ENCODE measurements at places on chromosomes 11 and 22.

GRCh38 chr11:121446752-121447156 lies 5.4 kb upstream of the SORL1 start:
- DNase-seq = no peak

GRCh38 chr11:80466570-80466969 lies 1025.7 kb upstream of the TENM4 start:
- DNase-seq = no peak

DNA sequence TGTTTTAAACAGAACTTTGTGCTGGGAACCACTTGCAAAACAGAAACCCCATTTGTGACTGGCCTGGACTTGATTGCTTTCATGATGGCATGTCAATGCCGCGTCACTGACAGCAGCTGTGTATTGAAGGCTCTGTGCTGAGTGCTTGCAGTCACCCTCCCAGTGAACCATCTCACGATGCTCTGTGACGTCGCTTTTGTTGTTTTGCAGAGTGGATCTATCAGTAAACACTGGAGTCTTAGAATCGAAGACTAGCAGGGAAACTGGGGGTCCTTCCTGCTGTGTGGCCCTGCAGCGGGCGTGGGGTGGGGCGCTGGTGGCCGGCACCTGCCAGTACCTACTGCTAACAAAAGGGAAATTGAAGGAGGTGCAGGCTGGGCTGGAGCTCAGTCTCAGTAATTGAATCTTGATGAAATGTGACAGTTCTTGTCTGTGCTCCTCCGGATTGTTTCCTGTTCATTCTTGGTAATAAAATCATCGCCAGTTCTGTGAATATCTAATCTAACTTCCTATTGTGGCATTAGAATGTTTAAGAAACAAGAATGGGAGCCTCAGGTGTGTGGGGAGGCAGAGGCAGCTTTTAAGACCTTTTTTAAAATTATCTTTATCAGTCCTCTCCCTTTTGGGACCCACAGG lies 50.5 kb upstream of the PARVG start:
- no peak for DNase-seq

DNA sequence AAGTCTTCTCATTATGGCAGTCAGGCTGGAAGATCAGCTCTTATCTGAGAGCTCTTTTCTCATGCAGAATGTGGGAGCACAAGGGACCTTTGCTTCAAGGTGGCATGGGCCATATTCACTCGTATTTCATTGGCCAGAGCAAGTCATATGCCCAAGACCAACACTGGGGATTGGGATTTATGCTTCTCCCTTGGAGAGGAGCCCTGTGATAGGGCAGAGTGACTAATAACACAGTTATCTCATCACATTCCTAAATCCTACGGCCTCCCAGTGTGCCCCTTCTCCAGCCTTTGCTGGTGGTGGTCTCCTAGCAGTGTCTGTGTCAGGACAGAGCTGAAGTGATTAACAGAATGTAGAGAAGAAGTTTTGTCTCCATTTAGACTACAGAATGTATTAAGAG lies 48.6 kb downstream of the SYT9 start:
- DNase-seq = no peak

GRCh38 chr22:44191036-44191454 lies 10.3 kb downstream of the PARVG start:
- peak; percentile 17 for DNase-seq

DNA sequence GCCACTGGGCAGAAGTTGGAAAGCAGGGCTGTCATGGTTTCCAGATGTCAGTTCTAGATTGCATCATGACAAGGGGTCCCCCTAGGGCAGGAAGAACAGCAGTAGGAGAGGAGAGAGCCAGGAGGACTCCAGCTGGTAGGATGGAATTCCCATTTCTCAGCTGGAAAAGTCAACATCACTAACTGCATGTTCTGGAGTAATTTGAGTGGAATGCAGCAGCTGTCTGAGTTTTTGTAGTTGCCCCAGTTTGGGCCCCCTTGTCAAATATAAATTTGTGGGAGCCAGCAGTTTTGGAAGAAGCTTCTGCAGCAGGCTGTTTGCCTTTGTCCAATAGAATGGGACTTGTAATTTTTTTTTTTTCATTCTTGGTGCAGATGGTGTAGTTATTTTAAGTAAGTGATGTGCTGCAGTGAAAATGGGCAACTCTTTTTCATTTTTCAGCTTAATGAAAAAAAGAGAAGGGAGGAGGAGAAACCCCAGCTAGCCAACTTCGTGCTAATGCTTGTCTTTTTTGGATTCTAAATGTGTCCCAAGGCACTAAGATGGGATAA lies 86.9 kb downstream of the LDLRAD3 start:
- no peak for DNase-seq

- DNase-seq = no peak
Measured at GRCh38 chr11:36379653-36380052, 83.6 kb downstream of the PRR5L start.

Measured in T-helper 22 cell (primary cell).